ENCODE measurements at places on chromosomes 7 and 10. TPM values are rescaled to one million over a fixed set of nuclear protein-coding genes. Genes with fewer than 3 reads are reported as not detected.

C10orf53 gene
- 0.13 TPM for polyA plus RNA-seq

IDI2 gene
- not detected for polyA plus RNA-seq

CCL24 gene
- not detected for polyA plus RNA-seq

ACSM6 gene
- 0.12 TPM for polyA plus RNA-seq

CRHR2 gene
- not detected for polyA plus RNA-seq

MCMBP gene
- 69.1 TPM for polyA plus RNA-seq

LUC7L2 gene
- polyA plus RNA-seq = 139 TPM

SH2D4B gene
- 0.14 TPM for polyA plus RNA-seq

GIMAP5 gene
- polyA plus RNA-seq = 5.9 TPM

SDK1 gene
- polyA plus RNA-seq = 5.8 TPM

SLC18A3 gene
- polyA plus RNA-seq = not detected

MICALL2 gene
- polyA plus RNA-seq = 6.6 TPM

TMEM72 gene
- 68.1 TPM for polyA plus RNA-seq

ZNF273 gene
- 9.4 TPM for polyA plus RNA-seq

OLAH gene
- 0.83 TPM for polyA plus RNA-seq

ELN gene
- 58.1 TPM for polyA plus RNA-seq

FOXI2 gene
- polyA plus RNA-seq = 1.5 TPM

GJD4 gene
- 0.08 TPM for polyA plus RNA-seq

SMC3 gene
- 106 TPM for polyA plus RNA-seq

TMEM225B gene
- polyA plus RNA-seq = 2.5 TPM

ARMC3 gene
- polyA plus RNA-seq = 13.2 TPM

HOXA2 gene
- polyA plus RNA-seq = 8.5 TPM

OPN4 gene
- not detected for polyA plus RNA-seq

CTAGE15 gene
- polyA plus RNA-seq = 0.46 TPM

PRPS1L1 gene
- not detected for polyA plus RNA-seq

NEUROG3 gene
- not detected for polyA plus RNA-seq

TYSND1 gene
- 9.1 TPM for polyA plus RNA-seq

Measured in right renal cortex interstitium (tissue), 3 donors.